ENCODE measurements at places on chromosomes 3 and 15. TPM values are rescaled to one million over a fixed set of nuclear protein-coding genes. Genes with fewer than 3 reads are reported as not detected.

The GOLGA6B gene
- not detected for total RNA-seq

DNA sequence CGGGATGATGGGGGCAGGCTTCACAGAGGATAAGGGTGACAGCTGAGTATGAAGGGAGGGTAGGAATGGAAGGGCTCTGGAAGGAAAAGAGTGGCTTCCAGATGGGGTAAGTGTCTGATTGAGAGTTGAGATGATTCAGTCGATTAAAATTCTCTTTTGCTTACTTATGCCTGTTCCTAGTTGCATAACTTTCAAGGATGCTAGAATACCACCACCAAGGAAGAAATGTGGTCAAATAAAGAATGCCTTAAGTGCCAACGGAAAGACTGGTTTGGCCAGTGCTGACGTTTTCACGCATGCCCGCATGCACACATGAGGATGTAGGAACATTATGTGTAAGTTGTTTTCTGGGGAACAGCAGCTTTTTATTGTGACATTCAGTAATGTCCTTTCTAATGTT, 263.4 kb upstream of the WNT5A start:
- H3K36me3 ChIP-seq: no peaks in the 10 kb centered on the region
- H3K27ac ChIP-seq: no peak overlapping the region
- no peak overlapping the region for H3K4me3 ChIP-seq
- DNase-seq: no peak

GRCh38 chr3:13274551-13275332, 145.4 kb downstream of the NUP210 start:
- no peak overlapping the region for H3K4me3 ChIP-seq
- no peaks in the 10 kb centered on the region for H3K4me1 ChIP-seq
- H3K27ac ChIP-seq: no peak overlapping the region
- H3K36me3 ChIP-seq: no peaks in the 10 kb centered on the region
- DNase-seq: no peak
- H3K27me3 ChIP-seq: peaks cover 1% of the 10 kb centered on the region

- H3K27ac ChIP-seq: peak within 1 kb of the TSS; percentile 75
- H3K4me3 ChIP-seq: peak within 1 kb of the TSS; percentile 78
- H3K36me3 ChIP-seq: peaks cover 29% of the 10 kb centered on the region
- peak; percentile 55 for DNase-seq
- H3K4me1 ChIP-seq: peaks cover 24% of the 10 kb centered on the region
- no peaks in the 10 kb centered on the region for H3K27me3 ChIP-seq
These were observed at the start of gene HYPK for GRCh38 chr15:43800286-43801141. TSS of gene HYPK (plus strand) at chr15:43800599. CDS start at chr15:43800623, 24 bp downstream.

GRCh38 chr3:28743831-28744230, 395.2 kb upstream of the AZI2 start:
- DNase-seq: no peak
- no peaks in the 10 kb centered on the region for H3K36me3 ChIP-seq
- H3K27me3 ChIP-seq: no peaks in the 10 kb centered on the region
- no peak overlapping the region for H3K27ac ChIP-seq
- no peak overlapping the region for H3K4me3 ChIP-seq
- H3K4me1 ChIP-seq: no peaks in the 10 kb centered on the region

DNA sequence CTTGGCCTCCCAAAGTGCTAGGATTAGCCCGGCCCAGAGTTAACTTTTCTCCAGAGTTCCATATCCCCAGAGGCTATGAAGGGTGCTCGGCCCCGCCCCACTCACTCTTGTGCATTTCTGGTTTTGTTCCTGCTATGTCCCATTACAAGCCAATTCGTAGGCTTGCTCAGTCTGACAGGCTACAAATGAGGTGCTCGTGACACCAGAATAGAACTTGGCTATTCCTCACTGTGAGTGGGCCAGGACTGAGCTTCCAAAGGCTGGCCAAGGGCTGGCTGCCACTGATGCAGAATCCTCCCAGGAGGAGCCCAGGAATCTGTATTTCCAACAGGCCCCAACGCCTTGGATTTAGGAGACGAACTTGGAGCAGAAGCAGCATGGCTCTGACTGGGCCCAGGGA, 282.7 kb upstream of the C2CD4B start:
- no peaks in the 10 kb centered on the region for H3K4me1 ChIP-seq
- H3K4me3 ChIP-seq: no peak overlapping the region
- no peaks in the 10 kb centered on the region for H3K36me3 ChIP-seq
- DNase-seq: no peak

DNA sequence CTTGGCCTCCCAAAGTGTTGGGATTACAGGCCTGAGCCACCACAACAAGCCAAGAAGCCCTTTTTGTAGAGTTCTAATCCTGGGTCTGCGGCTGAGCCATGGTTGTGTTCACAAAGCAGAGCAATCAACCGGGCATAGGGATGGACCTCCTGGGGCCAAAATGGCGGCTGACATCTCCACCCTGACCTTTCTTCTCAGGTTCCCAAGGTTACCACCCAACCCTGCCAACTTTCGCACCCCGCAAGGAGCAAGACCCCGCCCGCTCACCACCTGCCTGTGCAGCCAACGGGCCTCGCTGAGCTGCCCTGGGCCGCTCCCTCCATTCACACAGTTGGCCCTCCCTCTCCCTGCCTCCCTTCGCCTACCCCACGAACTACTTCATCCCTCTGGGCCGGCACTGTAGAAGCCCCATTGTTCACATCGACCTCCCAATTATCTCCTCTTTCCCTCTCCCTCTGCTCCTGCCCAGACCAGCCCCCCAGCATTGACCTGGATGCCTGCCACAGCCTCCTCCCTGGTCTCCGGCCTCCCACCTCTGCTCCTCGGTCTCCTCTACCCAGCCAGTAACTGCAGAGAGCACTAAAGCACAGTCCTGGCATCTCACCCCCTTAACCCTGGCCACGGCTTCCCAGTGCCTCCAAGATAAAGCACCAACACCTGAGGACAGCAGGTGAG, 62.0 kb upstream of the TFRC start:
- DNase-seq: no peak
- H3K36me3 ChIP-seq: no peaks in the 10 kb centered on the region
- H3K4me1 ChIP-seq: peaks cover 21% of the 10 kb centered on the region
- no peaks in the 10 kb centered on the region for H3K27me3 ChIP-seq
- H3K4me3 ChIP-seq: no peak overlapping the region

Data from GM12878 (cell line).